Sigmoid colon (tissue), 7 donors: ENCODE measurements at places on chromosomes 1 and 21. TPM values are rescaled to one million over a fixed set of nuclear protein-coding genes. Genes with fewer than 3 reads are reported as not detected.

NBPF26 gene
- 3.9 TPM for polyA plus RNA-seq

PANK4 gene
- polyA plus RNA-seq: 13.4 TPM

COL24A1 gene
- not detected for polyA plus RNA-seq

MGST3 gene
- polyA plus RNA-seq: 359 TPM

CFH gene
- 13.8 TPM for polyA plus RNA-seq

KIAA0040 gene
- polyA plus RNA-seq: 20.5 TPM

RHCE gene
- polyA plus RNA-seq: 0.07 TPM

LCE2B gene
- polyA plus RNA-seq: not detected

TMOD4 gene
- not detected for polyA plus RNA-seq

LIPI gene
- not detected for polyA plus RNA-seq

PSMG1 gene
- polyA plus RNA-seq: 49.2 TPM

A3GALT2 gene
- not detected for polyA plus RNA-seq

BGLAP gene
- not detected for polyA plus RNA-seq

PTGS2 gene
- 3.0 TPM for polyA plus RNA-seq

DNALI1 gene
- polyA plus RNA-seq: 4.8 TPM

MYCL gene
- polyA plus RNA-seq: 7.2 TPM

SPRR4 gene
- not detected for polyA plus RNA-seq

IL20 gene
- not detected for polyA plus RNA-seq

TRPM2 gene
- 3.5 TPM for polyA plus RNA-seq

GJA5 gene
- 3.4 TPM for polyA plus RNA-seq

ZNF593OS gene
- not detected for polyA plus RNA-seq

LDLRAD1 gene
- not detected for polyA plus RNA-seq

STUM gene
- polyA plus RNA-seq: 7.2 TPM

DVL1 gene
- polyA plus RNA-seq: 59.9 TPM

WDR64 gene
- polyA plus RNA-seq: not detected

MSH4 gene
- polyA plus RNA-seq: 0.07 TPM

CENPF gene
- polyA plus RNA-seq: 25.2 TPM

CAPN8 gene
- 63.8 TPM for polyA plus RNA-seq

TGFB2 gene
- 0.23 TPM for polyA plus RNA-seq

EVI5 gene
- polyA plus RNA-seq: 4.5 TPM

TPTE gene
- not detected for polyA plus RNA-seq

CAPZA1 gene
- polyA plus RNA-seq: 113 TPM

CRNN gene
- not detected for polyA plus RNA-seq

CHAF1B gene
- 3.5 TPM for polyA plus RNA-seq

LHX8 gene
- polyA plus RNA-seq: not detected

DSCAM gene
- polyA plus RNA-seq: not detected

LRRC71 gene
- polyA plus RNA-seq: 0.07 TPM

IFFO2 gene
- 1.2 TPM for polyA plus RNA-seq

CBR1 gene
- polyA plus RNA-seq: 214 TPM
